Activated CD4-positive, alpha-beta T cell treated with anti-CD3 and anti-CD28 coated beads for 24 hours (primary cell): ENCODE measurements at places on chromosomes 2 and 18.

DNA sequence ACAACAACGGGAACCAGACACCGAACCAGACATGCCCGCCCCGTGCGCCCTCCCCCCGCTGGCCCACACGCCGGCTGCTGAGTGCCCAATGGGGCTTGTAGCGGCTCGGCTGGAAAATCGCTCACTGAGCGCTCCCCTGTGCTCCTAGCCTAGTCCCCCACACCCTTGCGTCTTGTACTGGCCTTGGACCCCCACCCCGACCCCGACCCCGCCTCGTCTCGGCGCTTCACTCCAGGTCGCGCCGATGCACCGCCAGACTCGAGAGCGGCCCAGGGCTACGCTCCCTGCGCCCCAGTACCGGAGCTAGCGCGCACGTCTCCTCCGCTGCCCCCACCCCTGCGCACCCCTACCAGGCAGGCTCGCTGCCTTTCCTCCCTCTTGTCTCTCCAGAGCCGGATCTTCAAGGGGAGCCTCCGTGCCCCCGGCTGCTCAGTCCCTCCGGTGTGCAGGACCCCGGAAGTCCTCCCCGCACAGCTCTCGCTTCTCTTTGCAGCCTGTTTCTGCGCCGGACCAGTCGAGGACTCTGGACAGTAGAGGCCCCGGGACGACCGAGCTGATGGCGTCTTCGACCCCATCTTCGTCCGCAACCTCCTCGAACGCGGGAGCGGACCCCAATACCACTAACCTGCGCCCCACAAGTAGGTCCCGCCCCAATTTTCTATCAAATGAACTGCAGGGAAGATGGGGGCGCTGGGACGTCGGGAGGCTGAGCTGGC lies 1.5 kb downstream of the GAD1 start:
- no peak for DNase-seq

DNA sequence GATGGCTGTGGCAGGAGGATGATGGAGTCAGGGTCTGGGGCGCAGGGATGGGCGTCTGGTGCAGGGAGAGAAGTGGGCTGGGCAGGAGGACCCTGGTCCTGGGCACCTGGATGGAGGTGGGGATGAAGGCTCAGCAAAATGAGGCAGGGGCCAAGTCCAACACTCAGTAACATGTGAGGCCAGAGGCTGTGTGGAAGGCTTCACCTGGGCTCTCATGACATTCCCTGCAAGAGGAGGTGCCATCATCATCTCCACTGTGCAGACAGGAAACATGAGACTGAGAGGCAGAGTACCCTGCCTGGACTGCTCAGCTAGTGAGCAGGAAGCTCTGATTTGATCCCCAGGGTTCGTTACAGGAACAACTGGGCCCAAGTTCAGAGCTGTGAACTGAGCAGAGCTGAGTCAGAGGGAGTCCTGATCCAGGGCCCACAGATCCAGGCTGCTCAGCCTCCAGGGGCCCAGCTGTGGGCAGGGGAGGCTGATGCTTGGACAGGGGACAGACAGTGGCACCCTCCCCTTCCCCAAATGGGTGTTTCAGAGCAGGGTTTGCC lies 36.9 kb downstream of the HJURP start:
- DNase-seq: no peak

GRCh38 chr2:221844212-221845020 lies 272.3 kb upstream of the EPHA4 start:
- no peak for DNase-seq

DNA sequence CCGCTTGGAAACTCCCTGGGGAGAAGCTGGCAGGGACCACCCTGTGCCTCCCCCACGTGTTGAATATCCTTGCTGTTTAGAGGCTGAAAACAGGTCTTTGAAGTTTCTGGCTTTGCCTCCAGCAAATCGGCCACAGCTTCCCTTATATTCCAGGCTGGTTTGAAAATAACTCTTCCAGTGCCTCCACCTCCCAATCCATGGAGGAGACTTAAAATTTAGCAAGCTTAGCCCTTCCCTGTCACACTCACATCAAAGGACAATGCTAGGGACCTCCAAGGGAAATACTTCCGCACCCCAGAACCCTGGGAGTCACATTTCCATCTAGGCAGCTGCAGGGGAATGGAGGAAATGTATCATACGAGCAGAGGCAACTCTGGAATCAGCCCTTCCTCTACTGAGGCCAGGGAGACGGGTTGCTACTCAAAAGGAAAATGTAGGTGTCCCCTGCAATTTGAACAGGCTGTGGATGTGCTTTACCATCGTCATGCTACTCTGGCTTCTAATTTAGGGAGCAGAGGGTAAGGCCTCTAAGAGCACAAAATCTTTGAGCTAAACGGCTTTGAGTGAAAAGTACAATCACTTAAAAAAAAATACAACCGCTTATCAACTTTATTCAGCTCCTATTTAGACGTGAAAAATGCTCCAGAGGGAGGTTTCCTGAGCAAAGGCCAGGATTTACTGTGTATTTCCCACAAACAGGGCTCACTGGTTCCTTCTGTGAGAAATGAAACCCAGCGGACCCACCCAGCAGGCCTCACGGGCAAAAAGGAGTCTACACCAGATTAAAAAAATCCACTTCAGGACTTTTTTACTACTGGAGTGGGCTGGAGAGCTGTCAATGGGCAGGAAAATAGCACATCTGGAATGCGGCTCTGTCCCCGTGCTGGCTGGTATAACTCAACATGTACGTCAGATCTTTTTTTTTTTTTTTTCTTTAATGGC lies 49.4 kb upstream of the PKDCC start:
- no peak for DNase-seq

- no peak for DNase-seq
These were observed 27.8 kb downstream of the RTP5 start for GRCh38 chr2:241897231-241897916.

DNA sequence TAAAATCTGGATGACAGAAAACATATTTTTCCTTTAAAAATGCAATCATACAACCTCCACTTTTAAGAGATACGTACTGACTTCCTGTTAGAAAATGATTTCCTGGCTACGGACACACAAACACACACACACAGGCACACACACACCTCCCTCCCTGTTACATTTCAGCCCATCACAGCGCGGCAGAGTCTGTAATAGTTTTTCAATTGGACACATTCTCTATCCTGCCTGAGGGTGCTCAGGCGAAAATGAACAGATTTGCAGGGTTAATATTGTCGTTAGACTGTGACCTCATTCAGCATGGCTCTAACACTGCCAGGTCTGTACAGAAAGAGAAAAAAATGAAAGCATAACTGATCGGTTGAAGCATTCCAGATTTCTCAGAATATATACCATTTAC lies 45.0 kb downstream of the KCTD1 start:
- DNase-seq: no peak

DNA sequence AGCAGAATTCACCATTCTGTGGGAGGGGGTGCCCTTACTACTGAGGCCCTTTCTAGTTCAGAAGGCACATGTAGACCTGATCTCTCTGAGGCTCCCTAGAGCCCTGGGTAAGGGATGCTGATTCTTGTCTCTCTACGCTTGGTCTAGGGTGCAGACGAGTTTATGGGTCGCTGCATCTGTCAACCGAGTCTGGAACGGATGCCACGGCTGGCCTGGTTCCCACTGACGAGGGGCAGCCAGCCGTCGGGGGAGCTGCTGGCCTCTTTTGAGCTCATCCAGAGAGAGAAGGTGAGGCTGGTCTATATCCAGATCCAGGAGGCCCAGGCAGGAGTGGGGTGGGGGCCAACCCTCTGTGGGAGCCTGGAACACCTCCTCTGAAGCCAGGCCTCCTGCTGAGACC lies 147.2 kb downstream of the DYSF start:
- DNase-seq: no peak

DNA sequence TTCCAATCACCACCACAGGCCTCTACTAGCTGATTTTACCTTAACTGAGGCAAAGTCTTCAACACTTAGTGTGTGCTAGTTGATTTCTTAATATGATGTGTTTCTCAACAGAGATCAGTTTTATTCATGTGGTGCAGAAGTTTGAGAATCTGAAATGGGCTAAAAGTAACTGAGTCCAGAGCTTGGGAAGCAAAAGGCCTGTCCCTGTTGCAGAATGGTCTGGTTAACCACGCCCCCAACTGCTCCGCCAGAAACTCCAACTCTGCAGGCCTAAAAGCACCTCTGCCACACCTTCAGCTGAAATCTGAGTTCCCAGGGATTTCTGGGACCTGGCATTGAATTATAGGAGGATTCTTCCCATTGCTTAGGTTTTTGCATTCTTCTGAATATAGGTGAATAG lies 44.9 kb downstream of the TWIST2 start:
- DNase-seq: no peak
